ENCODE measurements at places on chromosomes 11 and 22. TPM values are rescaled to one million over a fixed set of nuclear protein-coding genes. Genes with fewer than 3 reads are reported as not detected.

Gene DAGLA
- total RNA-seq = 1.5 TPM

- peak overlapping the region; percentile 20 for H3K4me3 ChIP-seq
- no peaks in the 10 kb centered on the region for H3K36me3 ChIP-seq
- no peak for DNase-seq
- H3K4me1 ChIP-seq = peaks cover 83% of the 10 kb centered on the region
These were observed 4.2 kb upstream of the SERPINH1 start for GRCh38 chr11:75557666-75558494.

- no peaks in the 10 kb centered on the region for H3K36me3 ChIP-seq
- no peaks in the 10 kb centered on the region for H3K27me3 ChIP-seq
- no peak overlapping the region for H3K27ac ChIP-seq
- DNase-seq = no peak
- H3K4me3 ChIP-seq = no peak overlapping the region
These were observed 17.5 kb downstream of the NFAM1 start for GRCh38 chr22:42414565-42415303.

Gene OR10D3
- total RNA-seq = not detected

DNA sequence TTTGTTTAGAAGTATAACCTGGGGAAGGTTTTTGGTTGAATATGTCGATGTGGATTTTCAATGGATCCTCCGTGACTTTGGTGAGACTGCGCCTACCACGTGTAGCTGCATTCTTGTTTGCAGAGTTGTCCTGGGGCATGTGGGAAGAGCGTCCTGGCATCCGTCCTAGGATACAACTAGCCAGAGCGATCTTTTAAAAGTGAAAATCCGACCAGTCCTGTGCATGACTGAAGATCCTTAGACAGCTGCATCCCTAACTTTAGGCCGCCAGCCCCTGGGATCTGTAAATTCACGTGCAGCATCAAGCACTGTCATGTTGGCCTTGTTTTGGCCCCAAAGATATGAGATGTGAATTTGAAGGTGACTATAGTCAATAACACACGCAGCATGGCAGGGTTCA, 22.4 kb upstream of the THY1 start:
- H3K27ac ChIP-seq = no peak overlapping the region
- H3K27me3 ChIP-seq = no peaks in the 10 kb centered on the region
- peak; percentile 47 for DNase-seq
- peaks cover 29% of the 10 kb centered on the region for H3K4me1 ChIP-seq
- H3K4me3 ChIP-seq = no peak overlapping the region
- H3K36me3 ChIP-seq = no peaks in the 10 kb centered on the region

DNA sequence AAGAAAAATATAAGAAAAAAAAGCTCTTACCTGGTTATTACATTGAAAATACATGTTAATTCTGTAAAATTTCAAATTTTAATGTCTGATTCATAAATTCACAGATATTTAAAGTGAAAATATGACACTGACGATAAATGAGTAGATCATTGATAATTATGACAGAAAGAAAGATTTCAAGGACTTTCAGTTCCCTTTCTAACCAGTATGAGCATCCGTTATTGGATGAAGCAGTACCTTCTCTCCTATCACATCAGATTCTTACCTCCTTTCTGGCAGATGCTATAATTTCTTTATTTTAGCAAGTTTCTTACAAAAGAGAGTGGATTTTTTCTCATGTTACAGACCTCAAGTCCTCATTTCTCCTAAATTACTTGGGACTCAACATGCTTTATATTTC, 847.3 kb downstream of the JRKL start:
- no peaks in the 10 kb centered on the region for H3K27me3 ChIP-seq
- H3K27ac ChIP-seq = no peak overlapping the region
- DNase-seq = no peak
- no peaks in the 10 kb centered on the region for H3K36me3 ChIP-seq
- no peaks in the 10 kb centered on the region for H3K4me1 ChIP-seq

All from esophagus muscularis mucosa (tissue), 4 donors.